Activated CD4-positive, alpha-beta T cell treated with anti-CD3 and anti-CD28 coated beads, Interleukin-2, Interleukin-4, amounts not matched to agents 100 ng/mL and 50 ng/mL, durations not matched to agents 16 hours and 8 hours (primary cell): ENCODE measurements at places on chromosomes 11 and 22.

GRCh38 chr11:132078264-132079076 is 708.1 kb downstream of the NTM start:
- DNase-seq: no peak

GRCh38 chr11:24678703-24679348 is 182.0 kb downstream of the LUZP2 start:
- no peak for DNase-seq

GRCh38 chr11:134760299-134760698 is 348.3 kb upstream of the B3GAT1 start:
- DNase-seq: no peak

DNA sequence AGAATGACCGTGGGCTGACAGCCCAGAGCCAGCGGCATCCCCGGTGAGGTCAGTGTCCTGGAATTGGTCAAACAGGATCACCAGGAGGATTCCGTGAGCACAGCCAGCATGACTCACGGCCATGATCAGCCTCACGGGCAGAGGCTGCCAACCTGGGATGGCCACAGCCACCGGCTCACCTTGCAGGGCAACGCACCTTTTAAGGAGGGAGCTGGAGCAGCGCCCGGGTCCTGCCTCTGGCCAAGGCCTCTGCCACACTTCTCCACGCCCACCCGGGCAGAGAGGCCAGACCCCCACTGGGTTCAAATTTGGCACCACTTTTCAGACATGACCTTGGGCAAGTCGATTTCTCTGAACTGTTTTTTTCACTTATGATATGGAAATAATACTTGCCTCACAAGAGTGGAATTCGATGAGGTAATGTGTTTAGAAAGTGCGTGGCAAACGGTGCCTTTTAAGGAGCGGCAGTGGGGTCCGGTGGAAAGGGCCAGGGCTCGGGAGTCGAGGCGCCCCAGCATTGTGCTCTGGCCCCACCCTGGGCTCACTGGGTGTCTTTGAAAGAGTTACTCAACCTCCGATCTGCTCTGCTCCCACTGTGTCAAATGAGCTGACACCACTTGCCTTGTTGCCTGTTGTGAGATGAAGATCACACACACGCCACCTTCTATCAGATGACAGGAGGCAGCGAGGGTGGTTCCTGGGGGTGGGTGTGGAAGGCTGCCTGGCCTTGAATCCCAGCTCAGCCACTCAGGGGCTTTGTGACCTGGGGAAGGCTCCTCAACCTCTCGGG is 16.0 kb downstream of the TXN2 start:
- DNase-seq: no peak

DNA sequence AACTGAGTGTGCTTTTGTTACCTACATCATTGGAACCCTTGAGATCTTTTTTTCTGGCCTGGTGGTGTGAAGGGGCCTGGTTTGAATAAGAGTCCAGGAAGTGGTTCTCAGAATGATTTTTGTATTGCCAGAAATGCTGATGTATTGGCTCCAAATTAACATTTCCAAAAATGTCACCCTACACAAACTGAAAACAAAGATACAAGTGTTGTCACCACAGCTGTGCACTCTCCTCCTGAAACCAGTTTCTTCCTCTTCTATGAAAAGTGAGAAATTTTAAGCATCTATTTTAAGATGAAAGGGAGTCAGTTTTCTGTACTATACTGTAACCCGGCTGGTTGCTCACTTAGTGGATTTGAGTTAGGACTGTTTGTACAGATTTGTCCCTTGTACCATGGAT is 218.8 kb downstream of the PGR start:
- no peak for DNase-seq

- peak; percentile 58 for DNase-seq
These were observed 8.6 kb upstream of the GTSE1 start for GRCh38 chr22:46287873-46288751.

- no peak for DNase-seq
These were observed 7.9 kb downstream of the NCAM1 start for GRCh38 chr11:112968941-112969713.

- no peak for DNase-seq
These were observed 301.4 kb upstream of the PDGFD start for GRCh38 chr11:104465321-104465720.

DNA sequence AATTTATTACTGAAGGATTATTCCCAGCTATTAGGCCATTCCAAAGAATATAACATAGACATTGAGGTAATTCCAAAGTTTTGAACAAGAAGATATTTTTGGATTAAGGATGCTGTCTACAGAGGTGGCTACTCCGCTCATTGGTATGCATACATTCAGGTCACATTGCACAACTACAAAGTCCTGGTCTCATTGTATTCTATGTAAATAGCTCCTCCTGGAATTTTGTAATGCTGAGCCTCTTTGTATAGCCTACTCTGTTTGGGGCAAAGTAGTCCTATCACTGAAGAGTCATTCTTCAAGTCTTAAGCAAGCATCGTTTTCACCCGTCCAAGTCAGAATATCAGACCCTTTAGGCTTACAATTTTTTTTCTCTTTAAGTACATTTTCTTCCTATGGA is 142.4 kb downstream of the KIF18A start:
- no peak for DNase-seq

- no peak for DNase-seq
These were observed 17.7 kb upstream of the LMO2 start for GRCh38 chr11:33909552-33909951.
